GDM1 (cell line): ENCODE measurements at places on chromosomes 12 and 14.
A peak's percentile ranks its signal among the peaks of the same experiment; 100 is the strongest.

DNA sequence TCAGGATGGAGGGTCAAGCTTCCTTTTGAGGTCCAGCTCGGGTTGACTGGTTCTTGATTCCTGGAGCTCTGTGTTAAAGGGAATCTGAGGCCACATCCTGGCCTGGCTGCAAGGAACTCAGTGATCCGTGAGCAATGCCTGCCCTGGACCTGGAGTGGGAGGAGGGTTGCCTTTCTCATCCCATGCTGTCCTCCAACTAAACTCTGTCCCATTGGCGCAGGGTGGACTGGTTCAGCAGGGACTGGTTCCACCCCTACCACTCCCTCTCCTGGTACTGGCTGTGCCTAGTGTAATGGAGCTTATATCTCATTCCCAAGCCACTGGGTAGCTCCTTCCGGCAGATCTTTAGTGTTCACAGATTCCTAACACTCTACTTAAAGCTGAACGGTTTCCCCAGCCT is 3.9 kb upstream of the CMKLR1 start:
- no peak for DNase-seq

DNA sequence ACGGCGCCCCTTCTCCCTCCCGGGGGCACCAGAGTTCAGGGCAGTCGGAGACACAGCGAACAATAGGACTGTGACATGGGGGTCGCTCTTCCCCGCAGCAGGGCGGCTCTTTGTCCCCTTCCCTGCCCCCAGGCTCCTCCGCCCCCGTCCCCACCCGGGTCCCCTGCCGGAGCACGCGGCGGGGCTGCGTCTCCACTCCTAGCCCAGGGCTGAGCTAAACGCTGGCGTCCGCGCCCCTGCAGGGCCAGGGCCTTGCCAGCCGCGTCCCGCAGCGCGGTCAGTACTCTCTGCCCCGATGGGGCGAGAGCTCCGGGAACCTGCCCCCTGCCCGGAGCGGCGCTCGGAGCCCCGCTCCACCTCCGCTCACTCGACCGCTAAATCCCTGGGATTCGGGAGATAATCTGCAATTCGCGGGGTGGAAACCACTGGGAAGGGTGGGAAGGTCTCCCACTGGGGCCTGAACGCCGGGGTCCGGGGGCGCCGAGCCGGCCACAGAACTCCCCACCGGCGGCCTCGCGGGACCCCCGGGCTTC is 825 bp upstream of the CCDC85C start:
- peak; percentile 22 for DNase-seq

- no peak for DNase-seq
Measured at GRCh38 chr14:37585101-37585511, 9.9 kb downstream of the FOXA1 start.

GRCh38 chr12:49972129-49972528 is 618 bp upstream of the AQP6 start:
- DNase-seq = no peak

DNA sequence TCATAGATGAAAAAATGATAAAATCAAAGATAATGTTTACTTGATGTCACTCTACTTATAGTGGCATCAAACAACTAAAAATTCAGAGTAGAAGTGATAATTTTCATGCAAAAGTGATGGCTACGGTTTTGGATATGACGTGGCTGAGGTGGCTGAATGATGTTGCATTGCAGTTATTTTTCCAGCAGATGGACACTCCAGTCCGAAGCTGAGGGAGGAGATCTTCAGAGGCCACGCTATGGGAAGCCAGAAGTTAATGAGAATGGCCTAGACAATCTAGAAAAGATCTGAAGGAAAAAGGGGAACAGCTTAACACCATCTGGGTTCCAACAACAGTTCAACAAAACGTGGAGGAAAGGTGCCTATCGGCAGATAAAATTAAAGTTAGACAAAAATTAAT is 279.8 kb downstream of the SOX5 start:
- DNase-seq = no peak

GRCh38 chr12:389142-390096 is at the start of gene KDM5A:
Gene KDM5A (minus strand): TSS chr12:389320. CDS start chr12:389091, 229 bp downstream.
- no peak for DNase-seq

GRCh38 chr12:111238075-111238734 is 130.7 kb downstream of the PHETA1 start:
- no peak for DNase-seq

DNA sequence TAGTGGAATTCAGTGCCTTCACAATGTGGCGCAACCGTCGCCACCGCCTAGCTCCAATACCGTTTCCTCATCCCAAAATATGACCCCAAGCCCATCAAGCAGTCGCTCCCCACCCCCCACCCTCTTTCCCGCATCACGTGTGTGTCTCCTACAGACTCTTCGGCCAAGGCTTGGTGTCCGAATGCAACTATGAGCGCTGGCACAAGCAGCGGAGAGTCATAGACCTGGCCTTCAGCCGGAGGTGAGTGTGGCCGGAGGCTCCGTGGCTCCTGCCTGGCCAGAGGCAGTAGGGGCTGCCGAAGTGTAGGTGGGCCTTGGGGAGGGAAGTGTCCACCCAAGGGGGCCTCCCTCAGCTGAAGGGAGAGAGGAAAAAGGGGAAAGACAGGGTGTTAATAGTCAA is 15.8 kb downstream of the CYP46A1 start:
- DNase-seq = no peak

- no peak for DNase-seq
Measured at GRCh38 chr12:98151105-98151590, 364.2 kb upstream of the TMPO start.

- no peak for DNase-seq
Measured at GRCh38 chr12:75721796-75722195, 210.4 kb upstream of the KRR1 start.

DNA sequence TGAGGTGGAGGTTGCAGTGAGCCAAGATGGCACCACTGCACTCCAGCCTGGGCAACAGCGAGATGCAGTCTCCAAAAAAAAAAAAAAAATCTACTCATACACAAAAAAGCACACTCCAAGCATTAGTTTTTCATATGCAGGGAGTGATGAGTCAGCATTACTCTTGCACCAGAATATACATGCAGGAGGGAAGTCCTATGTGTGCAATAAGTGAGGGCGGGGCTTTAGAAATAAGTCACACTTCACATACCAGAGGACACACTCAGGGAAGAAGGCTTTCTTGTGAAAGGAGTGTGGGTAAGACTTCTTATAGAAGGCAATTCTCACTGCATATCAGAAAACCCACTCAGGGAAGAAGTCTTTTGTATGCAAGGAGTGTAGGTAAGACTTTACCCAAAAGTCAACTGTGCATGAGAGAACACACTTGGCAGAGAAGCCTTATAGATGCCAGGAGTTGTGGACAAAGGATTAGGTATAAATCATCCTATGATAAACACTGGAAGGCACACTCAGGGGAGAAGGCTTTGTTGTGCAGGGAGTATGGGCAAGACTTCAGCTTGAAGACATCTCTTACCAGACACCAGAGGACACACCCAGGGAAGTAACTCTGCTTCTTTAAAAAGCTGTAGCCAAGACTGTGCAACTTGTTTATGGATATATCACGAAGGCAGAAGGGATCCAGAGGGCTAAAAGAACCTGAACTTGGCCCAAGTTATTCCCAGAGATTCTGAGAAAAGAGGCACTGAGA is 50.5 kb downstream of the ATF7 start:
- DNase-seq = no peak

DNA sequence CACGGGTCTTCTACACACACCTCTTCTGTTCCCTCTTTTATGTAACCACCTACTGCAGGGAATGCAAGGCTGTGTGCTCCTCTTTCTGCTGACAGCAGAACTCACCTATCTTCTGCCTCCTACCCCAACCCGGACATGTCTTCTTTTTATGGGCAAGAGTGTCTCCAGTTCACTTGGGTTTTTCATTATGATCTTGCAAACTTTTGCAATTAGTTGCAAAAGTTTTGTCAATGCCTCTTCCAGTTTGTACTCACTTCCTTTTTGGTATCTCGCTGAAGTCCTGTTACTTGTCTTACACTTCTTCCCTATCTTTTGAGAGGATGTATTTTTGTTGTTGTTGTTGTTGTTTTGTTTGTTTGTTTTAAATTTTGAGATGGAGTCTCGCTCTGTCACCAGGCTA is 50.6 kb downstream of the DRAM1 start:
- no peak for DNase-seq

DNA sequence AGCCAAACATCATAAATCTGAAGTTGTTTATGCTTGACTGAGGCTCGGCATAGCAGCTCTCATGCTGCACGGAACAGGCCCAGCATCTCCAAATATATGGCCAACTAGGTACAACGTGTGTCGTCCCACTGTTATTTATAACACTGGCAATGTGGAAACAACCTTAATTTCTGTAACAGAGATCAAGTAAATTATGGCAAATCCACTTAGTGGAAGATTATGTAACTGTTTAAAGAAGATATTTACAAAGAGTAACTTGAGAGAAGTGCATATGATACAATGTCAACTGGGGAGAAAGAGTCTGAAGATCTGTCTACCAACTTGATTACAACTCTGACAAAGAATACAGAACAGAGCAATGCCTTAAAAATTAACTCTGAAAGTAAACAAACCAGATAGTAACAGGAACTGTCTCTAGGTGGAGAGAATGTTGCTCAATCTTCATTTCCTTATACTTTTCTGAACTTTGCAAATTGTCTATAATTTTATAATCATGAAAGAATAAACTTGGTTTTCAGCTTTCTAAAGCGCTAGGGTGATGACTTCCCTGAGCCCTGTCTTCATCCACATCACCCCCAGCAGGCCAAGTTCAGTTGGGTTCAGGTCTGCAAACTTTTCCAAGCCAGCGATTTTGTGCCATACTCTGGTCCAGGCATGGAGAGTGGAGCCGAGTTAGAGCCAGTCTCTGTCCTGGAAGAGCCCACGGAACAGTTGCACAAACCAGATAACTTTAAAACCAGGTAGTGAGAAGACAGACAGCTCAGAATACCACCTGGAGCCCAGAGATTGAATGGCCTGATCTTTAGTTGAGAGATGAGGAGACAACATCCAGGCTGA is 44.3 kb upstream of the BDKRB2 start:
- DNase-seq = no peak

- DNase-seq = no peak
Measured at GRCh38 chr12:49930515-49931288, 19.8 kb upstream of the AQP2 start.

- no peak for DNase-seq
Measured at GRCh38 chr14:84456946-84457345, 1073.0 kb upstream of the FLRT2 start.

DNA sequence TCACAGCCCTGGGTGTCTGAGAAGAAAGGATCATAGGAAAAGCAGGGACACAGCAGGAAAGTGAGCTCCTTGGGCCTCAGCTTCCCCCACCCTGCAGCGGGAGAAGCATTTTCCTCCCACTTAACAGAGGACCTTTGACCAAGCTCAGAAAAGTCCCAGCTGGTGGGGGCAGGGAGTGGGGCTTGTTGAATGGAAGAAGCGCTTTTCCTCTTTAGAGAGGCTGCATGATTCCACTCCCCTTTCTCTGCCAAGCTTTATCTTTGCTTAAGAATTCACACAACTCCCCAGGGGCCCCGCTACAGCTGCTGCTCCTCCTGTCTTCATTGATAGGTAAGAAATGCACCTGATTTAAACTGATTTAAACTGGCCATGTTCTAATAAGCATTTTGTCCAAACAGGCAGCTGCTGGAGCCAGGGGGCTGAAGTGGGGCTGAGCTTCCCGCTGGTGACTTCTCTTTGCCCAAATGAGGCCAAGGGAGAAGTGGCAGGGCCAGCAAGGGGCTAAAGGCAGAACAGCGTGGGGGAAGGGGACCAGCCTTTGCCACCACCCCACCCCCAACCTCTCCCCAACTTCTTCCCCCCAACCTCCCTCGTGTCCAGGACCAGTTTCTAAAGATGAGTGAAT is 1.7 kb upstream of the PAPLN start:
- DNase-seq = no peak

DNA sequence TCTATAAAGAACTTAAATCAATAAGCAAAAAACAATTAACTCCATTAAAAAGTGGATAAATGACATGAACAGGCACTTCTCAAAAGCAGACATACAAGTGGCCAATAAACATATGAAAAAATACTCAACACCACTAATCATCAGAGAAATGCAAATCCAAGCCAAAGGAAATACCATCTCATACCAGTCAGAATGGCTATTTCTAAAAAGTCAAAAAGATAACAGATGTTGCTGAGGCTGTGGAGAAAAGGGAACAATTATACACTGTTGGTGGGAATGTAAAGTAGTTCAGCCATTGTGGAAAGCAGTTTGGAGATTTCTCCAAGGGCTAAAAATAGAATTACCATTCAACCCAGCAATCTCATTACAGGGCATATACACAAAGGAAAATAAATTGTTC is 234.5 kb upstream of the PLXNC1 start:
- no peak for DNase-seq

- DNase-seq = no peak
Measured at GRCh38 chr14:93926245-93926872, 785 bp upstream of the FAM181A start.

DNA sequence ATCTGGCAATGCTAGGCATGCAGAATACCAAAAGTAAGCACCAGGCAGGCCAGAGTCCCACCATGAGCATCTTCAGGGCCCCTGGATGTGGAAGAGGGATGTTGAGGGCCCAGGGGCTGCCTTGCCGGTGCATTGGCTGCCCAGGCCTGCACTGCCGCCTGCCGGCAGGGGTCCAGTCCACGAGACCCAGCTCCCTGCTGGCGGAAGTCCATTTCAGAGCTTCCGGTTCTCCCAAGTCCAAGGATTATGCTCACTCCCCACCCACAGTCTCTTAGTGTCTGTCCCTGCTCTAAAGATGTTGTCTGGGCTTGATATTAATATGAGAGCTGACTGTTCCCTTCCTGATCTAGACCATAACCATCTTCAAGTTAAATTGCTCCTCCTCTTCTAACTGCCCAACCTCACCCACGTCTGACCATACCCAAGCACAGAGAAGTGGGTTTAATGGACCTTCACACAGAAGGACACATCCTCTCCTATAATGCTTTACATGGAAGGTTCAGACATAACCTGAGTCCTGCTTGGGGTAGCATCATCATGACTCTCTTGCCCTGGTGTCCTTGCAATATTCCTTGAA is 117.4 kb downstream of the DAD1 start:
- no peak for DNase-seq

- no peak for DNase-seq
Measured at GRCh38 chr12:18387706-18388105, 126.4 kb downstream of the PIK3C2G start.

DNA sequence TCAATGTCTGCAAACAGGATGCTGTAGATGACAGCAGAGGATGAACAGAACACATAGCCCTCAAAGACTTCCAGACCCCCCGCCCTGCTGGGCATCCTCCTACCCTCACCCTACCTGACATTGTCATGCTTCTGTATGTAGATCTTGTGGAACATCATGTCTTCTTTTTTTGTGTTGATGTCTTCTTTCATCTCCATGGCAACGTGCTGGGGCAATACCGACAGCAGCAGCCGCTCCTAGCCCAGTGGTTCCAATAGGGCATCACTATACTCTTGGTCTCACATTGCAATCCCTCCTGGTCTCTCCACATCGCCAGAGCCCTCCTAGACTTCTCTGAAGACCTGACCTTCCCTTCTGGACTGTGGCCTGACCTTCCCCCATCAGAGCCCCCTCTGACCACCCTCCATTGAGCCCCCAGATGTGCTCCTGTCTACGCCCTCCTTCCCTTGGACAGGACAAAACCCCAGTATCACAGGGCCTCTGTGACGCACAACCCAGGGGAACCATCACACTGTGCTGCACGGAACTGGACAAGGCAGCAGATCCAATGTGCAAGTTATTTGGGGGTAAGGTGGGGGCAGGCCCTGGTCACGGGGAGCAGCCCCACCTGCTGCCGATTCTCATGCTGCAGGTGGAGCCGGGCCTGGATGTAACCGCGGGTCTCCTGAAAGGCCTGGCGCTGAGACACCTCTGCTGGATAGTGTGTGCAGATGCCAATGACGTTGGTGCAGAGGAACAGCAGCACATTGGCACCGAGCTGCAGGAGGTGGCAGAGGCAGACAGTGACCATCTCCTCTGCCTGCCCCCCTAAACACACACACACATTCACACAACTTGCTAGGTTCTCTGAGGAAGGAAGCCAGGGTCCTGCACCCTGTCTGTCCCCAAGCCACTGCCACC is 11.1 kb downstream of the ADCY6 start:
- no peak for DNase-seq
